Stimulated activated CD4-positive, alpha-beta T cell treated with anti-CD3 and anti-CD28 coated beads, Interleukin-4, amount 100 ng/mL, for 4 hours (primary cell): ENCODE measurements at places on chromosomes 13 and 19.

- no peak for DNase-seq
Measured at GRCh38 chr19:38905620-38906019, 5.9 kb downstream of the NFKBIB start.

- no peak for DNase-seq
Measured at GRCh38 chr13:50580684-50581305, 262.7 kb downstream of the DLEU7 start.

GRCh38 chr19:11378319-11379189 lies 4.1 kb downstream of the SWSAP1 start:
- DNase-seq = no peak

DNA sequence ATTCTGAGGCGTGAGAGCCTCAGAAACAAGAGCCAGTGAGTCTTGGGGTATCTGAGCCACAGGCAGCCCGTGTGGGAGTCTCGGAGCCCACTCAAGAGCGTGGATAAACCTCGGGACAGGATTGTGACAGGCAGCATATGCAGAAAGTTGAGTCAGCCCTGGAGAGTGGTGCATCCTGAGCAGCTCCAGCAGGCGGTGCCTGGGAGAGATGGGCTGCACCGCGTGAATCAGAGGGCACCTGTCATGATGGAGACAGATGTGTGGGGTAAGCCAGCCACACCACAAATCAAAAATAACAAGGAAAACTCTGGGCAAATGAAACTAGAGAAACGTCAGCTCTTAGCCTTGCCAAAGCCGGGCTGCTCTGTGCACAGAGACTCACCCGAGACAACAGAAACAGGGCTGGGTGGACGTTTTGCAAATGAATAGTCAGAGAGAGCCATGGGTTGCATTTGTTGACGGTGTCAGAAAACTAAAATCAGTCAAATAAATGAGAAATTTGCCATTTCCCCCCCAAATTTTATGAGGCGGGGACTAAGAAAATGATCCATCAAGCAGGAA lies 30.0 kb upstream of the POP4 start:
- no peak for DNase-seq

DNA sequence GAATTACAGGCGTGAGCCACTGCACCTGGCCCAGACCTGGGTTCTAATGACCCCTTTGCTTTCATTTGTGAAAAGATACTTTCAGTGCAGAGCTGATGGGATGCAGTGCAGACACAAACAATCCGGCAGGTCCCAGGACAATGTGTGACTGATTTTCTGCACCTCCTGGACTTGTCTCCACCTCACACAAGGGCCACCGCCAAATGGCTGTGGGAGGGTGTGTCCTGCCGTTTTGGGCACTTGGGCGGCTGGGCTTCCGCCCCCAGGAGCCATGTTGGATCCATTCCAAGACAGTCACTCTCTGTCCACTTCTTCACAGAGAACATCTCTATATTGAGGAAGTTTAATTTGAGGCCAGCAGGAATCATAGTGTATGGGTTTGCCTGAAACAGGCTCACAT lies 112.3 kb upstream of the ZNF507 start:
- DNase-seq = no peak

DNA sequence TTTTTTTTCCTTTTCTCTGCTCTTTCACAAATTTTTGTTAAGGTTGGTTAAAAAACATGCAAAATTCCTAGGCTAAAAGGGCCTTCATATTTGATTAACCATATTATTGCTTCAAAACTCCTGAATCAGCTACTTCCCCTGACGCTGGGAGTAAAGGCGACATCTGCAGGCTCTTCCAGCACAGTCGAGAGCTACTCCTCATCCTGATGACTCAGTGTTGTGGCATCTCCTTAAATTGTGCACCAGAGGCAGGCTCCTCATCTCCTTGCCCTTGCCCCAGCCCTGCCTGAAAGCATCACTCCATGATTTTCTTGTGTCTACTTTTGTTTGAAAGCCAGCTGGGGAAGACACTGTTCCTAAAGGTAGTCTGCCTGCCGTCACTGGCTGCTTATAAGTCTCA lies 24.5 kb upstream of the SOX1 start:
- no peak for DNase-seq

DNA sequence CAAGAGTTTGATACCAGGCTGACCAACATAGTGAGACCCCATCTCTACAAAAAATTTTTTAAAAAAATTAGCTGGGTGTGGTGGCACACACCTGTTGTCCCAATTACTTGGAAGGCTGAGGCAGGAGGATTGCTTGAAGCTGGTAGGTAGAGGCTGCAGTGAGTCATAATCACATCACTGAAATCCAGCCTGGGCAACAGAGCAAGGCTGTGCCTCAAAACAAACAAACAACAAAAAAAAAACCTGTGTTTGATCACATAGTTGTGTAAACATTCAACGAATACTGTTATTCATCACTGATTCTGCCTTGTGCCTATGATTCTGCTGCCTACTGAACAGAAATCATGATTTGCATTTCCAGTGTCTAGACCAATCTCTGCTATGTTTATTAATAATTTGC lies 134.0 kb downstream of the TBC1D4 start:
- no peak for DNase-seq

DNA sequence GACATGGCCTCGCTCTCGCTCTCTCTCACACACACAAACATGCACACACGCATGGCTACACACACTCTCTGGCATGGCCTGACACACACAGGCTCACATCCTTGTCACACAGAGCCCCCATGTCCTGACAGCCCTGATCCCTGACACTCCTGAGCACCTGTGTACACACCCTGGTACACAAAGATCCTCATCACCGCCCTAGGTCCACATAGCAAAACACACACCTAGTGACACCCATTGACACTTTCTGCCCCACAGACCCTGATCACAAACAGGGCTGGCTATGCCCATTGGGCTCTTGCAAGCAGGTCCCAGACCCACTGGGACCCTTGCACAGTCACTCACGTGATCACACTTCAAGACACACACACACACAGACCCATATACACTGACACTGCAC lies 4.0 kb upstream of the NFIX start:
- DNase-seq = no peak

DNA sequence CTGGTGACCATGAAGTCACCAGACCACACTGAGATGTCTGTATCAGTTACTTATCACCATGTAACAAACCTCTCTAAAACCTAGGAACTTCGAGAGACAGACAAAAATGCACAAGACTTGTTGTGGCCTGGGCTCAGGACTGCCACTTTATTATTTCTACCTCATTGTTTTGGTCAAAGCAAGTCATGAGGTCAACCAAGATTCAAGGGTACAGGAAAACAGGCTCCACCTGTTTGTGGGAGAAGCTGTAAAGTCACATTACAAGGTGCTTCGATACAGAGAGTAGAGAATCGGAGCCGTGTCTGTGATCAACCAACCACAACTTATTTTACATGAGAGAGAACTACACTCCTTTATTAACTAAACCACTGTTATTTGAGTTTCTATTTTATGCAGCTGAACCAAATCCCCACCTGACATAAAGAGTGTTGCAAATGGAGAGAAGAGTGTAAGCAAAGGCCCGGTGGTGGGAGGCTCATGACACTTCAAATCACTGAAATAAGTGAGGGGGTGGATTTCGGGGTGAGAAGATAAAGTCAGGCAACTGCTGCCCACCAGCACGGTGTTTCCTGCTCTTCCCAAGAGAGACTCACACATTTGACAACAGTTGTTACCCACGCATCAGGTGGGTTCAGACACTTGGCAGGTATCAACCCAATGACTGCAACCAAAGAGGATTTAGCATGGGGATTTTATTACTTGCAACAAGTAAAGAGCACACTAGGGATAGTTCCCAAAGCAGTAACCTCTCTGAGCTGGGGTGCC lies 39.0 kb upstream of the IGSF23 start:
- no peak for DNase-seq

GRCh38 chr13:100526318-100527000 lies 62.1 kb downstream of the GGACT start:
- no peak for DNase-seq

- no peak for DNase-seq
Measured at GRCh38 chr13:62473190-62473943, 1057.7 kb upstream of the PCDH20 start.

GRCh38 chr19:4208385-4209094 lies 20.8 kb upstream of the EBI3 start:
- no peak for DNase-seq

DNA sequence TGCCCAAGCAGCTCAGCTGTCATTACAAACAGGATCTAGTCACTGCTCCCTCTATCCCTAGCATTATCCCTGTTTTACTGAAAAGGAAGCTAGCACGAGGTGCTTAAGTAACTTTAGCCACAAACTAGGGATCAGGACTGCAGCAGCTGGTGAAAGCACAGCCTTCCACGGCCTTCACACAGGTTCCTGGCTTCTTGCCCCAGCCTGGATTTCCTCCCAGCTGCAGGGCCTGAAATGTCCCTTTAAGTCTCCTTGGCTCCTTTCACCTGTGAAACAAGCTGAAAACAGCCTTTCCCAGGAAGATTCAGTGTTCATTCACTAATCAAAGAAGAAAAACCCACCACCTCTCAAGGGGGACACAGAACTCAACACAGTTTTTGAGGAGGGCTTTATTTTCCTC lies 754.5 kb downstream of the DIAPH3 start:
- DNase-seq = no peak

- no peak for DNase-seq
Measured at GRCh38 chr19:43674596-43674995, 4.6 kb upstream of the PLAUR start.

DNA sequence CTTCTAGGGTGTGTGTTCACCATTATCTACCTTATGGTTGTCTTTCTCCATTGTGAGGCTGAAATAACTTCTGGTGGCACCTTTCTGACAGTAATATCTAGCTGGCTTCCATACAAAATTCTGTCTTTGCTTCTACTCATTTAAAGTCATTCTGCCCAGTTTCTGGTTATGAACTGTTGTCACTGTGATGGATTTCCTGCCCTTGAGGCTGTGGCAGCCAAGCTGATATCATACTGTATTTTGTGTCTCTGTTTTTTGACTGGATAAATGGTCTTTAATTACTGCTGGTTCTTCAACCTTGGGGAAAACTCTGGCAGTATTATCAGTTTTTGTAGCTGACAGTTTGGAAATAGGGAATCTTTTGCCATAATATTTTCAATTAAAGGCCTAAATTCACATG lies 233.4 kb downstream of the GPC6 start:
- DNase-seq = no peak

DNA sequence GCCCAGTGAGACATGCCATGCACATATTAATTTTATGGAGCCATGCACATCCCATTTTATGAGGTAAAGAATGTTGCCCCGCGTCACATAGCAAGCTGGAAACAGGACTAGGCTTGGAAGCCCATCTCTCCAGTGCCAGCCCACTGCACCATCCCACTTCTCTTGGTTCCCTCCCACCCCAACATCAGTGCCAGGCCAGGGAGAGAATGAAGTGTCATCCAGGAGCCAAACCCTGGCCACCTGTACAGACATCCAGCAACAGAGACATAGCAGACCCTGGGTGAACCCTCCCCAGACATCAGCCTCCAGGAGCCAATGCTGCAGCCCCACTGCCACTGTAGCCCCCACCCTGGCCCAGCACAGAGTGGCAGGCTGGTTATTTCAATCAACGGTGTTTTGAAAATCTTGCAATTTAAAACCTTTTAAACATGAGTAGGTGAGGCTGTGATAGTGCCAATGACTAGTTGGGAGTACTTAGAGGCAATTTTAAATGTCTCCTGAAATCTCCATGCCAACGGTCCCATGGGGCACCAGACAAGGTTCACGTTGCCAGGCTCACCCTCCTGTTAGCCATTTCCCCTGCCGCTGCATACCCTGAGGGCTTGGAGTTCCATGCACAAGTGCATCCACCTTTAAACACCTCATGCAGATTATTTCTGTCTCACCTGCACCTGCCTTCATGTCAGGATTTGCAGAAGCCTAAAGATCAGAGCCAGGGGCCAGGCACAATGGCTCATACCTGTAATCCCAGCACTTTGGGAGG lies 34.7 kb downstream of the VSTM2B start:
- no peak for DNase-seq

GRCh38 chr13:39462428-39462827 lies 140.6 kb downstream of the LHFPL6 start:
- no peak for DNase-seq

DNA sequence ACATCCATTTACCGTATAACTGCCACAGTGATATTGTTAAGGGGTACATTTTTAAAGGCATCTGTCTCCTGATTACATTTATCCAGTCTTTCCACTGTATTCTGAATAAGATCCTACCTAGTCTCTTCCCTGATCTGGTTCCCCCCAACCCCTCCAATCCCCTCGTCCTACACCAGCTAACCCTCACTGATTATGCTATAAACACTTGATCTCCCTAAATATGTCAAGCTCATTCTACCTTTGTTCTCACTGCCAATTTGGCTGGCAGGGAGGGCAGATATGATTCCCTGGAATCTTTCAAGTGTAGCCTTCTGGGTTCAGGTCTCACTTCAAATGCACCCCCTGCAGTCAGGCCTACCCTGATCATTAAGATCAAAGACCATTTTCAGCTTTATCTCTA lies 1379.8 kb upstream of the MIR17HG start:
- DNase-seq = no peak

GRCh38 chr19:1257475-1258162 lies 9.2 kb downstream of the MIDN start:
- no peak for DNase-seq

DNA sequence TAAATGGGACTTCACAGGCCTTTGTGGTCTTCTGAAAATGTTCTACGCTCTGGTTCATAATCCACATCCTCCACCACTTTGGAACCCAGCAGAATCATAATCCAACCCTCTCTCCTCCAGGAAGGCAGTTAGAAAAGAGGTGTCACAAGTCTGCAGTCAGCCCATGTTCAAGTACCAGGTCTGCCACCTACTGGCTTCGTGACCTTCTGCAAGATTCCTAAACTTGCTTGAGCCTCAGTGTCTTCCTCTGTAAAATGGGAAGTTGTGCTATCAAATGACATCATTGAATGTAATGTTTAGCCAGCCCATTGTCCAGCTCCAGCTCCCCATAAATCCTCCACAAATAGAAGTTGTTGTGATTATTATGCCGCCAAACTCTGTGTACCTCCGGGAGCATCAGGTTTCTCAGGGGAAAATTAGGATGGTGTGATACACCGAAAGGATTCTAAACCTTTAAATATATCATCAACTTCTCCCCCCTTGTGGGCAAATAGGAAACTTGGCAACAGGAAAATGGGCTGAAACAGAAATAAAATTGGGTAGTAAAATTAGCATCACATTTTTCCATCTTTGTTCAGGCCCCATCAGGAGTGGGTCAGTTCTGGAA lies 109.7 kb downstream of the NUFIP1 start:
- no peak for DNase-seq
